ENCODE measurements at places on chromosomes 12 and 14.

DNA sequence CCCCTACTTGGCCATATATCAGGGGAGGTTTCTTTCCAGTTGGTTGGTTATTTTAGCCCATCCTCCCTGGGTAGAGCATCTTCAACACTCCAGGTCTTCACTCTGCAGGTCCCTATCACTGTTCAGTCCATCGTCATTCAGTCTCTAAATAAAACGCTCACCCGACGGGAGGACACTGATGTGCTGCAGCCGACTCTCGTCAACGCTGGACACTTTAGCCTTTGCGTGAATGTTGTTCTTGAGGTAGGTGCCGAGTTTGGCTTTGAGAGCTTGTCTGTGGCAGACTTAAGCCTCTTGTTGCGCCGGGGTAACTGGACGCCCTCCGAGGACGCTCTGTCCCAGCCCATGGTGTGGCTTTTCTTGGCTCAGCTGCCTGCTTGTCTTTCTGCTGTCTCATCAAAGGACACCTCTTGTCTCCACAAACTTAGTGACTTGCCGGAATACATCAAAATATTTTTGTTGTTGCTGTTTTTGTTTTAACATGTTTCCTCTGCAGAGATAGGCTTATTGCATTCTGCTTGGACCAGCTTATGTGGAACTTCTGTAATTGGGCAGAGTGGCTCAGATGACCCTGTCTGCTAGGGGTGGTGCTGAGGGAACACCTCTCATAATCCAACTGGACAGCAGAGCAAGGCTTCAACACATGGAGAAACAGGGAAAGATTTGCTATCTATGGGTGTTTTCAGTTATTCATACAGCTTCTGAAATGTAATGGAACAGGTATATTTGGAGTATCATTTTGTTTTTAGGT lies 26.5 kb downstream of the TCTN1 start:
- DNase-seq: no peak

DNA sequence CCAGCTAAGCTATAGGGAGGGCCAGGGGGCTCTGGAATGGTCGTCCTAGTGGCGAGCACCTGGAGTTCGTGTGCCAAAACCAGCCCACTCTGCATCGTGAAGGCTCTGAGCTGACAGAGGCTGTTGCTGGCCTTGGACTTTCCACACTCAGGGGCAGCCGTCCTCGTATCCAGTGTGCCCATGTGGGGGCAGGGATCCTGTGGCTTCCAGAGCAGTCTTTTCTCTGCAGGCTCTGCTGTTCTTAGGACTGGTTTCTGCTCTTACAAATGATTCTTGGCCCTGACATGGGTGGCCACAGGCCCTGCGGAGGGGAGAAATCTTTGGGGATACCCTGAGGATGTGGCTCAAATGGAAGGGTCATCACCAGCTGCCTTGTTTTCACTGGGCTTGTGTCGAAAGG lies 177.4 kb upstream of the FKBP4 start:
- no peak for DNase-seq

GRCh38 chr14:73280903-73281302 lies 43.6 kb downstream of the PAPLN start:
- no peak for DNase-seq

DNA sequence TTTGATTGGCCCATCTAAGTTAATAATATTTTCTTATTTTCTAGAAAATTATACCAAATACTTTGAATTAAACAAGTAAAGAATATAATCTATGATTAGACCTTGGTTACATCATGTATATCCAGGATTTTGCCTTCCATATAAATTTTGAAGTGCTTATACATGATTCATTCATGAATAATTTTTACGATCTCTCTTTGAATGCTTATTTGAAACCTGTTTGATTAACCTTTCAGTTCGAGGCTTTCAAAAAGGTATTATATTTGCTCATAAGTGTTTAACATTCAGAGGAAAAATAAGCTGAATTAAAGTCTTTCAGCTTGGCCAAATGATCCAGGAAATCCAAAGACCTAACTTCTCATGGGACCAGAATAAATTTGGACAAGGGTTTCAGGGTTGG lies 495.2 kb upstream of the GARIN6 start:
- no peak for DNase-seq

DNA sequence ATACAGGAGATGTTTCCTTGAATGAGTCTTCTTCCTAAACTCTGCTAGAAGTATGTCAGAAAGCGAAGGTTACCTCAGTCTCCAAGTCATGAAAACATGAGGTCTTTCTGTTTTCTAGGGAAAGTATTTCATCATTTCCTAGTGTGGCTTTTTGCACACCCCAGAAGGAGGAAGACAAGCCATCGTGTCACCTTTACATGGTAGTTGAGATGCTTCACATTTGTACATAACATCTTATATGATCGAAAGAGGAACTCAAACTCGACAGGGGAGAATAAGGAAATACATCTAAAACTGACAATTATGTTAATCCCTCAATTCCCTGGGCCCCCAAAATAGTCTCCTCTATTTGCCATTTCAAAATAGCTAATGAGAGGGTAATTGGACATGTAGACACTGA lies 214.1 kb upstream of the PLEKHG7 start:
- no peak for DNase-seq

GRCh38 chr12:26112703-26113147 lies 12.1 kb downstream of the BHLHE41 start:
- no peak for DNase-seq

- no peak for DNase-seq
Observed at GRCh38 chr12:15130541-15130940, 90.7 kb downstream of the RERG start.

DNA sequence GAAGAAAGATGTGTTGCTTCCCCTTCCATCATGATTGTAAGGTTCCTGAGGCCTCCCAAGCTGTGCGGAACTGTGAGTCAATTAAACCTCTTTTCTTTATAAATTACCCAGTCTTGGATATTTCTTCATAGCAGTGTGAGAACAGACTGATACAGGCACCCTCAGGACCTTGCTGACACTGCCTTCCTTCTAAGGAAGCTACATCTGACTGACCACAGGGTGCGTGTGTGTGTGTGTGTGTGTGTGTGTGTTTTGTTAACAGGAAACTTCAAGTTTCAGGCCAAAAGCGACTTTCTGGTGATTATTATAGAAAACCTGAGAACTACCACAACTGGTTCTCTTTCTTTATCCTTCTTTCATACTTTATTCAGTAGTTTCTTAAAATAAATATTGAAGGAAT lies 149.0 kb downstream of the CAPZA3 start:
- no peak for DNase-seq
